HS-27A (cell line): ENCODE measurements at places on chromosomes 3 and 15.

DNA sequence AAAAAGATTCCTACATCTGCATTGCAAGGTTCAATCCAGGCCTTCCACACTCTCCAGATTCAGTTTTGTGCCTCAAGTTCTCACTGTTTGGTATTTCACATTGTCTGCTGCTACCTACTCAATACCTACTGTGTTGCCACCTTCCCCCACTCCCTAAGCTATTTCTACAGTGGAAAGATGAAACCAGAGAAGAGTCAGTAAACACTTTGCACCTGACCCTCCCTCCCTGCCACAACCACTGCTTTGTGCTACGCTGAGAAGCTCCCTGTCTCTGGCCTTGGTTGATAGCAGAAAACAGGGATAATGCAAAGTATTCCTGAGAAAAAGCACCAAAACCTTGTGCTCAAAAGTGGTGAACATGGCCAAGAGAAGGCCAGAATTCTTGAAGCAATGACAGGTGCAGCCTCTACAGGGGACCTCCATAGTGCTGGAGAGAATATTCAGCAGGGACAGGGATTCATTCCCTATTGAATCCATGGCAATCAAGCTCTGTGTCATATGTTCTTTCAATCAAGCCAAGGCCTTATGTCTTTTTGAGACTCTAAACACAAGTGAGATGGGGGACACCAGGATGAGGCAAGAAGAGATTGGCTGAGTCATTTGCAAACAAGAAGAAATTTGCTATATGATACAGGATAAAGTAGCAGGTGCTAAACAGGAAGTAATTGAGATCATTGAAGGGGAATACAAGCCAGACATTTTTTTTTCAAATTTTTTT, 83.5 kb upstream of the LIPC start:
- no peak for DNase-seq

DNA sequence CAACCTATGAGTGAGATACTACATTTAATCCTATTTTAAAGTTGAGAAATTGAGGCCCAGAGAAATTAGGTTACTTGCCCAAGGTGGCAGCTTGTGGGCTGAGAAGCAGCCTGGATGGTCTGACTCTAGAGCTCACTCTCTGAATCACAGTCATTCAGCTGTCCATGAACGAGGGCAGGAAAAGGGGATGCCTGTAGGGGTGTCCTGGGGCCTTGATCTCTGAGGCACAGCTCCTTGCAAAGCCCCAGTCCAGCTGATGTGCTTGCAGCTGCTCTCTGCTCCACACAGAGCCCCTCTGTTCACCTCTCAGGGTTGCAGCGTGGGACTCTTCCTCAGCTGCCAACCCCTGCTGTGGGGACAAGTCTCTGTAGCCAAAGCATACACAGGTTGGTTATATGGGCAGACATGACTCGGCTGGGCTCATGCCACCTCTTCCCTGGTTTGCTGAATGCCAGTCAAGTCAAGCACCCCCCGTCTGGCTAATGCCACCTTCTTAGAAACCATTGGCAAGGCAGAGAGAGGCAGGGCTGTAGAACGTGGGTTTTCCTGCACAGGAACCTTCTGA, 56.8 kb downstream of the GASK1A start:
- no peak for DNase-seq

DNA sequence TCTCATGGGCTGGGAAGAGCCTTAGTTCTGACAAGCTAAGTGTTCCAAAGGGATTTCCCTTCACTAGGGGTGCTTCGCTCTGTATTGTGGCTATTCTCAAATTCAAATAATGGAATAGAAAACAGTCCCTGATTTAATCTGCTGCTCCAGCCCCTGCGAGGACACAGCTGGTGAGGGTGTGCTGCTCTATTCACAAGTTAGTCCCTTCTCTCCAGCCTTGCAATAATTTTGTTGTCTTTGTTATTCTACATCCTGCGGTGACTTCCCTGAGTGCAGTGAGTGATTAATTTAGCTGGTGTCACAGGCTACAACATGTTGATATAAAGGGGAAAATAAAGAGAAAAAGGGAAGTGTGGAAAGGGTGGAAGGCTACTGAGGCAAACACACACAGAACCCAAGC, 180.5 kb upstream of the VEPH1 start:
- no peak for DNase-seq

DNA sequence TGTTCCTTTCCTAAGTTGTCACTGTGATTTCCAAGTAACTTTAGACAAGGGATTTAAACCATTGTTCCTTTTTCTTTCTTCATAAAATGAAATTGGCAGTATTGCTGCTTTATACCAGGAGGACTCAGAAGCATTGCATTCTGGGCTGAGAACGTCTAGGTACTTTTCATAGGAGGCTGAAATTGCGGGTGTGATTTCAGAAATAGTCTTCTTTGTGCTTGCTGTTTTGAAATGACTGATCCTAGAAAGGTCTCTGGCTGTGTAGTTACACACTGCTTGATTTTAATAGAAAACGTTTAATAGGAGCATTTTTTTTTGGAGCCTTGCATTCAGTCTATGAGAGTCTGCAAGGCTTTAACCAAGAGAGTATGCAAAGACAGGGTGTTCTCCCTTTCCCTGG, 56.3 kb downstream of the PPM1L start:
- no peak for DNase-seq

DNA sequence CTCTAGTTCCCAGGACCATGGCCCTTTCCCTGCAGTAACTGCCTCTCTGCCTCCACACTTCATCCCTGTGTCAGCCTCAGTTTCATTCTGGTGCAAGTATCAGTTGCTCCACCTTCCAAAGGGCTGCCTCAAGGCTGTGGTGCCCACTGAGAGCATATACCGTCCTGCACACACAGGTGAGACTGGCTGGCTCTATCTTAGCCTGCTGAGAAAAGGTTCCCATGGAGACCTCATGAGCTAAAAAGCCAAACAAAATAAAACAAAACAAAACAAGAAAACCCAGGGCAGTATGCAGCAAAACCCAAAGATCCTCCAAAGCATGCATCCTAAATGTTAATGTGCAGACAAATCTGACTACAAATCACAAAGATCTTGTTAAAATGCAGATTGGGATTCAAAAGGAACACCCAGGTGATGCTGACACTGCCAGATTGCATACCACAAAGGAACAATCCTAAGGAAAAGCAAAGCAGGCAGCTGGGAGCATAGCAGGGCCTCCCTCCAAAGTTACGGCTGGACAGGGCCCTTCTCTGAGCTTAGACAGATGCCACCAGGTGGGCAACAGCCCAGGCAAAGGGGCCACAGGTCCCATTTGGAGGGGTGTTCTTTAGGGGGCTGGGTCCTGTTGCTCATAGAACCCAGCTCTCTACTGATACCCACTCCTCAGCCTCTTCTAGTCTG, 76.3 kb upstream of the SLCO2A1 start:
- DNase-seq = no peak

DNA sequence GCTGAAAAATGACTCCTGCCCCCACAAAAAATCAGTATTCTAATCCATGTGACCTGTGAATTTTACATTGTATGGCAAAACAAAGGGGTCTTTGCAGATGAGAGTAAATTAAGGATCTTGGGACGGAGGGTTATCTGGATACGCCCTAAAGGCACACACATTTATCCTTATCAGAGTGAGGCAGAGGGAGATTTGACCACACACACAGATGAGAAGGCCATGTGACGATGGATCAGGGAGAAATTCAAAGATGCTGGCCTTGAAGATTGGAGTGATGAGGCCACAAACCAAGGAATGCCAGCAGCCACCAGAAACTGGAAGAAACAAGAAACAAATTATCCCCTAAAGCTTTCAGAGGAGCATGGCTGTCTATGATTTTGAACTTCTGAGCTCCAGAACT, 288.5 kb downstream of the XXYLT1 start:
- no peak for DNase-seq

- DNase-seq = no peak
These were observed 113.6 kb downstream of the PLCL2 start for GRCh38 chr3:16998236-16998923.

GRCh38 chr3:29430558-29430971, 149.7 kb downstream of the RBMS3 start:
- DNase-seq = peak; percentile 62

DNA sequence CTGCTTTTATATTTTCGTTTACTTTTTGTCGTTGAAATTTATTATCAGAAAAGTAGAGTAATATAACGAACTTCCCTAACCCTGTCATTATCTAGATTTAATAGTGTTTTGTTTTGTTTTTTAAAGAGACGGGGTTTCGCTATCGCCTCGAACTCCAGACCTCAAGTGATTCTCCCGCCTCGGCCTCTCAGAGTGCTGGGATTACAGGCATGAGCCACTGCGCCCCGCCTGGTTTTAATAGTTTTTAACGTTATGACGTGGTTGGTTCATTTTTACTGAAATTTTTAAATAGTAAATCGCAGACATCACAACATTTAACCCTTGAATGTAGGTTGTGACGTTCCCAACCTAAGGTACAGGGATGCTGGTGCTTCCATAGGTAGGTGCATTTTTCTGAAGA, 1.0 kb downstream of the NGRN start:
- DNase-seq = peak; percentile 15

GRCh38 chr3:6449099-6449498, 411.8 kb upstream of the GRM7 start:
- DNase-seq = no peak

- DNase-seq = no peak
These were observed 117.5 kb downstream of the EEFSEC start for GRCh38 chr3:128270559-128271492.

GRCh38 chr3:45042162-45042561, 16.1 kb downstream of the CLEC3B start:
- DNase-seq = no peak

DNA sequence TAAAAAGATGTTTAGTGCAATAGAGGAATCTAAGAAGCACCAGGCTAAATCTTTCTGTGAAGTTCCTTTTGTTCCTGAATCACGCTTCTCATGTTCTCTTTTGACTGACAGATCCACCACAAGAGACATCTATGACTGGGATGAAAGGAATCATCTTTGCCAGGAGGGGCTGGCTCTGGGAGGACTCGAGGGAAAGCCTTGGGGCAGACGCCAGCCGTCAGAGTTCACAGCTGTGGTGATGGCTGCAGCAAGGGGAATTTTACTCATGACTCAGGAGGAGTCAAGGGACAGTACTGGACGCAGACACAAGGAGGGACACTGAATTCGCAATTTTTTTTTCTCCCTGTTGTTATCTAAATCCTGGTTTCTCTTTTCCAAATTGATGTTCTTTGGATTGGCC, 38.7 kb downstream of the C3orf38 start:
- DNase-seq = peak; percentile 26

DNA sequence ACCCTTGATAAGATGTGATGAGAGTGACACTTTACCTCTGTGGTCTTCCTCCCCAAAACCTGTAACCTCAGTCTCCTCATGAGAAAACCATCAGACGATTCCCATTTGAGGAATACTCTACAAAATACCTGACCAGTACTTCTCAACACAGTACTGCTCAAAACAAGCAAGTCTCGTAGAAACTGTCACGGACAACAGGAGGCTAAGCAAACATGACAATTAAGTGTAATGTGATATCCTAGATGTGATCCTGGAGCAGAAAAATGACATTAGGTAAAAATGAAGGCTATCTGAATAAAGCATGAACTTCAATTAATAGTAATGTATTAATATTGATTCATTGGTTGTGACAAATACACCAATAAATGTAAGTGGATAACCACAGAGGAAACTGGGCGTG, 113.6 kb downstream of the CACNA2D3 start:
- no peak for DNase-seq

GRCh38 chr3:147389717-147390116, 16.6 kb downstream of the ZIC4 start:
- no peak for DNase-seq

- no peak for DNase-seq
These were observed 3.5 kb upstream of the HHATL start for GRCh38 chr3:42705962-42706585.

GRCh38 chr3:57983734-57984518, 24.3 kb upstream of the FLNB start:
- peak; percentile 83 for DNase-seq

GRCh38 chr3:73525591-73525990, 99.2 kb downstream of the PDZRN3 start:
- no peak for DNase-seq

GRCh38 chr3:24156466-24156865, 211.4 kb downstream of the NR1D2 start:
- DNase-seq = peak; percentile 86

DNA sequence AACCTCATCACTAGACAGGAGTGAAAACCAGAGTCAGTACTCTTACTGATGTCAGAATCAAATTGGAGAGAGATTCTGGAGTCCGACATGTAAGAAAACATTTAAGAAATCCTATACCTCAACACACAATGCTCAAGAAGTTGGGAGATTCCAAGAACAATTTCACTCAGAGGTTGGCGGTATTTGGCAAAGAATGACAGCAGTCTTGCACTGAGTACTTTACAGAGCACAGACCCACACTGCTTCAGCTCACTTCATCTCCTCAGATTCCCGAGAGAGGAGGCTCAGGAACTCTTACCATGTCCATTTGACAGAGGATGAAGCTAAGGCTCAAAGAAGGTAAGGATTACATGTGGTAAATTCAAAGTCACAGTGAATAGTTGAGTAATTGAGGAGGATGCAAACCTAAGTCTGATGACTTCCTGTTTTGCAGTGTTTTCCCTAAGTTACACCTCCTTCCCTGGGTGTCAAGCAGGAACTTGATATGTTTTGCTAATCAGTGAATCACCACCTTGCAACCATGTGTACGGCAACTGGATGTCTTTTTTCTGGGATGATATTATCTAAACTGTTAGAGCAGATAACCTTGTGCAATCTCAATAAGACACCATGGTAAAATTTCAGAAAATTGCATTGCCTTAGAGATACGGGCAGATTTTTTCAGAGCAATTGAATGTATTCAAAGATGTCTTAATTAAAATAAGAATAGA, 61.3 kb upstream of the MME start:
- no peak for DNase-seq

DNA sequence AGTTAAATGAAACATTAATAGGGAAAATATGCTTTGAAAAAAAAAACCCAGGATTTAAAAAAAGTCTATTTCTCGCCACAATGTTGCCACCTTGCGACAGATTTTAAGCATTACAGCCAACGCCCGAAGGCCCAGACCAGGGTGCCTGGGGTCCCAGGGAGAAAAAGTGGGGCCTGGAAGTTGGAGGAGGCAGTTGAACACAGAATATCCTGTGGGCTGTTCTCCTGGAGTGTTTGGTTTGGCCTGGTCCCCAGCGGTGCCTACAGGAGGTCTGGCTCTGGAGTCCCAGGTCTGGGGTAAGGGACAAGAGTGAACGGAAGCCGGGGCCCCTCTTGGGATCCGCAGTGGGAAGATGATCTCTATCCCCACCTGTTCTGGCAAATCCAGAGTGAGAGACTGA, 3.4 kb downstream of the RNU6-1 start:
- DNase-seq = no peak

DNA sequence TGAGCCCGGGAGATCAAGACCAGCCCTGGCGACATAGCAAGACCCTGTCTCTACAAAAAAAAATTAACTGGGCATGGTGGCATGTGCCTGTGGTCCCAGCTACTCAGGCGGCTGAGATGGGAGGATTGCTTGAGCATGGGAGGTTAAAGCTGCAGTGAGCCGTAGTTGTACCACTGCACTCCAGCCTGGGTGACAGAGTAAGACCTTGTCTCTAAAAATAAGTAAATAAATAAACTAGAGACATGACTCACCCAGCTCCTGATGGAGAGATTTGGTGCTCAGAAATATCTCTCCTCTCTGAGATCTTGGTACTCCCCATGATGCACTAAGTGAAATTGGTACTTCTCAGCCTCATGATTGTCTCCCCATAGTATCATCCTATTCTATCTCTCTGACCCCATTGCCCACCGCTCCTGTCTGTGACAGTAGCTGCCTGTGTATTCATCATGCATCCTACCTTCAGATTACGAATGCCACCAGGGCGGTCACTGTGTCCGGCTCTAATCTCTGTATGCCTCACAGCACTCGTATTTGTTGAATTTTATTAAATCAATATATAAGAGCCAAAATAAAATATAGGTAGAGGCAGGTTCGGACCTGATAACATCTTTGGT, 50.9 kb downstream of the ABHD2 start:
- DNase-seq = no peak
